ENCODE measurements at places on chromosomes 4 and X.

DNA sequence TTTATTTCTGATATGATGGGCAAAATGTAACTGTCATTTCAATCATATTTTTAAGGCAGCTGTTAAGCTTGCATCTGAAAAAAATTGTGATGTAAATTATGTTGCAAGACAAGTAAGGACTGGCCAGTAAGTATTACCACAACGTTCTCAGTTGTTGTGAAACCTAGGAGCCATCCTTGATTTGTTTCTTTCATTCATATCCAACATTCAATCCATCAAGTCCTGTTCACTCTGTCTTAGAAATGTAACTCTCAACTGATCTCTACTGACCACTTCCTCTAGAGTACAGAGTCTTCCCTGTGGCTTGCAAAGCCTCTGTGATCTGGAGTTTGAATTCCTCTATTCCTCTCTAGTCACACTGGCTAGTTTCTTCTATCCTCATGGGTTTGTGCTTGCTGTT lies 161.4 kb upstream of the MAD2L1 start:
- no peak for DNase-seq

- no peak for DNase-seq
These were observed 89.5 kb downstream of the BMP3 start for GRCh38 chr4:81120055-81120454.

- DNase-seq: no peak
These were observed 214.9 kb upstream of the MAD2L1 start for GRCh38 chr4:120281581-120281980.

DNA sequence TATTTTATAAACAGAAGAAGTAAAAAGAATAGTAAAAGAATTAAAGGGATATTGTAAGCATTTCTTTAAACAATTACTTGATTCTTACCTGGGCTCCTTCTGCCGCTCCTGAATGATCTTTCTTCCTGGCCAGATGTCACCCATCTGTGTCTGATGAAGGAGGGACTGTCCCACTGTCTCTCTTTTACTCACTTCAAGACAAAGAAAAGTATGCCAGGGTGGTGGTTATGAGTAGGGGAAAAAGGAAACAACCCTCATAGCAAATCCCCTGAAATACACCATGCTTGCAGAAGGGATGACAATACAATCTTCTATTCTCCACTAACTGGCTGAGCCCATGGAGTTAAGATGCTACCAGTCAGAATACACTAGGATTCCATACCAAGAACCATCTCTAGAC lies 31.1 kb downstream of the SYTL4 start:
- DNase-seq: no peak

DNA sequence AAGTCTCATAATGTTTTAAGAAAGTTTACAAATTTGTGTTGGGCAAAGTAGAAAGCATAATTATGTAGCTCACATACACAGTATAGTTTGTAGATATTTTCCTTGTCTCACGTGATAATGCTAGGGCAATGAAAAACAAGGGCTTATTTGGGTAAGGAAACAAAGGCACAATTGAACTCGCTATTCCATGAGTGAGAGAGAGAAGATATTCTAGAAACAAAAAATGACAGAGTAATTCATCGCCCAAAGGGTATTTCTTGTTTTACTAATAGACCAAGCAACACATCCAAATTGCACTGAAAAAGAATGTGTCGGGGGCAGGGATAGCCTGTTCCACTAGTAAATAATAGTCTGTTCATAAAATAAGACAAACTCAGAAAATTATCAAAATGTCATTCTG lies 3.6 kb upstream of the ASB11 start:
- no peak for DNase-seq
